Renal cortical epithelial cell (primary cell): ENCODE measurements at places on chromosomes 4 and X. TPM values are rescaled to one million over a fixed set of nuclear protein-coding genes. Genes with fewer than 3 reads are reported as not detected.

CLDN2 gene
- total RNA-seq = 1.9 and 29.6 TPM in 2 replicates

MAML3 gene
- 0.17 and 2.0 TPM in 2 replicates for total RNA-seq

FAM3A gene
- total RNA-seq = 16.5 and 42.0 TPM in 2 replicates

MCF2 gene
- 0.10 TPM in 1 of 2 replicates, not detected in the other for total RNA-seq

IL2RG gene
- not detected in 2 replicates for total RNA-seq

C4orf36 gene
- 2.1 and 2.4 TPM in 2 replicates for total RNA-seq

RHOH gene
- not detected in 2 replicates for total RNA-seq

TMSB4X gene
- total RNA-seq = 2,616 and 8,785 TPM in 2 replicates

BTK gene
- not detected in 2 replicates for total RNA-seq
